Activated naive CD8-positive, alpha-beta T cell treated with anti-CD3 and anti-CD28 coated beads for 36 hours (primary cell): ENCODE measurements at places on chromosomes 3 and 15. TPM values are rescaled to one million over a fixed set of nuclear protein-coding genes. Genes with fewer than 3 reads are reported as not detected.

GRCh38 chr15:56817321-56818080, 84.2 kb upstream of the ZNF280D start:
- no peak for DNase-seq

Gene ERC2
- not detected for total RNA-seq

- no peak for DNase-seq
Observed at GRCh38 chr3:25380222-25380739, 47.8 kb upstream of the RARB start.

DNA sequence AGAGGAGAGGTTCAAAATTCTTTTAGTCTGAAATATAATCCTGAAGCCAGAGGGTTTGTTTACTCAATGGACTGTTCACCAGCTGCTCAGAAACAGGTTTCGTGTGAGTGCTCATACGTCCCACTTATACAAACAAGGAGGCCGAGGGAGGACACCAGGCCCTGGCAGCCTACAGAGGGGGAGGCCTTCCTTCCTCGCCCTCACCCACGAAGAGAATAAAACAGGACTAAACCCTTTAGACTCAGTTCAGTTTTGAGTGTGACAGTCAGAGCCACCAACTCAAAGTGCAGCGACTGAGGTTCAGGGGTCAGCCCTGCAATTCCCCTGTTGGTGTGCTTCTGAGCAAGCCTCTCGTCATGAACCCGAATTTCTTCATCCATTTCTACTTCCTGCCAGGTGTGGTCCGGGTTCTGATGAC, 17.3 kb downstream of the FAM174B start:
- DNase-seq: no peak

GRCh38 chr3:169104972-169105371, 558.5 kb downstream of the MECOM start:
- no peak for DNase-seq

DNA sequence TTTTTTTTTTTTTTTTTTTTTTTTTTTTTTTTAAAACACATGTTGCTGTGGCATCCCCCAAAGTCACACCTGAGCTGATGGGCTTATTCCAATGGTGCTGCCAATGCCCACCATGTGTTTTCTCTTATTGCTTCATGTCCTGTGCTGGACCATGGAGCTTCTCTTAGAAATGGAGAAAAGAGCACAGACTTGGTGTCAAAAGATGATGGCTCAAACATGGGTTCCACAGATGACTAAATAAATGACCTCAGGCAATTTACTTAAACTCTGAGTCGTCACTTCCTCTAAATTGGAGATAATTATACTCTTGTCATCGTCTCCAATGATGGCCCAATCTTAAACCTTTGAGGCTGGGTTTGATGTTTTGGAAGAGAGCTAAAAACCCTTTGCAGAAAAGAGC, 28.1 kb downstream of the CHST2 start:
- no peak for DNase-seq

- no peak for DNase-seq
Observed at GRCh38 chr3:189577050-189577951, 53.9 kb upstream of the TP63 start.

- DNase-seq: no peak
Observed at GRCh38 chr3:98029083-98029482, 6.0 kb downstream of the GABRR3 start.

Gene TNFSF10
- 55.2 TPM for total RNA-seq

Gene IL17RB
- total RNA-seq: not detected

DNA sequence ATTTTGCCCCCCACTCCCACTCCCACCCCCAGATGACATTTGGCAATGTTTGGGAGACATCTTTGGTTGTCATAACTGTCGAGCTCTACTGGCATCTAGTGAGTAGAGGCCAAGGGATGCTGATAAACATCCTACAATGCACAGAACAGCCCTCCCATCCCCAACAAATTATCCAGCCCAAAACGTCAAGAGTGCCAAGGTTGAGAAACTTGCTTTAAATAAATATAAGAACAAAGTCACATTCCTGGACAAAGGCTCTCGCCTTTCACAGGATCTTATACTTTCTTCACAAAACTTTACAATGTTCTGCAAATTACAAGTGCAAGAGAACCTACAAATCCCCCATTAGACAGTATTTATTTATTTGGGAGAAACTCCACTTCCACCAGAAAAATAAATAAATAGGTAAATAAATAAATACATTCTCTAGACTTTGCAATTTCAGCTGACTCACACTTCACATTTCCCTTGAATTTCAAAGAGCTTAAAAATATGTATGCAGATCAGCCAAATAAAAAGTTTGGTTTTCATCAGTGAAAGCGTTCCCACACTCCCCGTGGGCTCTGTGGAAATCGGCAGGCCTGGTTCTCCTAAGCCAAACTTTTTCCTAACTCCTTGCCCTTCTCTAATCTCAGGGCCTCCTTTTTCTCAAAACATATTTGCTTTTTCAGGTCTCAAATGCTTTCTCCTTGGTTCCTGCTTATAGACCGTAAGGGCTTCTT, 12.7 kb upstream of the CPA3 start:
- no peak for DNase-seq

Gene GXYLT2
- 0.32 TPM for total RNA-seq

Gene RETNLB
- not detected for total RNA-seq

DNA sequence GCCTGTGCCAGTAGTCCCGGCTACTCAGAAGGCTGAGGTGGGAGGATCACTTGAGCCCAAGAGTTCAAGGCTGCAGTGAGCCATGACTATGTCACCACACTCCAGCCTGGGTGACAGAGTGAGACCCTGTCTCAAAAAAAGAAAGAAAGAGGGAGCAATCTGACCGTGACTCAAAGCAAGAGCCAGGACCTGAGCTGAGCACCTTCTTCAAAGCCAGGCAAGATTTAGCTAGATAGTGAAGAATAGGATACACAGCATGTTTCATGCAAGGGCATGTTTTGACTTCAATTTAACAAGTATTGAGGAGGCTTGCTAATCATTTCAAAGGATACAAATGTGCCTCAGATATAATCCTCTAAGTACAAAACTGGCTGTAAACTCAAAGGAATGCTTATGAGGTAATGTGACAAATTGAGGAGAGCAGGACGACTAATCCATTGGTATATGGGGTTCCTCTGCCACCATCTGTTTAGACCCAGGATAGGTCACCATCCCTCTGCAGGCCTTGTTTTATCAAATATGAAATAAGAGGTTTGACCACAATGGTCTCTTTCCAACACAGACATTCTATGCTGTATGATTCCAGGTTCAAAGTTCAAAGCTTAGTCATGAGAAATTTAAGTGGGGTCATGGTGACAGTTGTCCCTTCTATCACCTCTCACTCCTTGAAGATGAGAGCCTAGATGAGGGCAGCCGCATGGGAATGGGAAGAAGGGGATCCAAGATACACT, 33.2 kb downstream of the RAB27A start:
- no peak for DNase-seq

GRCh38 chr15:58043192-58043903, 22.2 kb downstream of the ALDH1A2 start:
- DNase-seq: peak; percentile 18

DNA sequence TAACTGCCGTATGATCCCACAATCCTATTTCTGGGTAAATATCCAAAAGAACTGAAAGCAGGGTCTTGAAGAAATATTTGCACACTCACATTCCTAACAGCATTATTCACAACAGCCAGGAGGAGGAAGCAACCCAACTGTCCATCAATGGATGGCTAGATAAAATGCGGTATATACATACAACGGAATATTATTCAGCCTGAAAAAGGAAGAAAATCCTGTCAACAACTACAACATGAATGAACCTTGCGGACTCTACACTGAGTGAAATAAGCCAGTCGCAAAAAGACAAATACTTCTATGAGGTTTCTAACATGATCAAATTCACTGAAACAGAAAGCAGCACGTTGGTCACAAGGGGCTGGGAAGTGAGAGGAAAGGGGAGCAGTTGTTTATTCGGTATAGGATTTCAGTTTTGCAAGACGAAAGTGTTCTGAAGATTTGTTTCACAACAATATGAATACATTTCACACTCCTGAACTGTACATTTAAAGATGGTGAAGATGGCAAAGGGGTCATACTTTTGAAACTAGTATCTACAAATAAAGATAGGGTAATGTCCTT, 6.2 kb downstream of the DLG1 start:
- no peak for DNase-seq
